NCI-H1417 treated with DMSO at 0.1 percent for 48 hours (cell line): ENCODE measurements at places on chromosomes 2 and 18.

DNA sequence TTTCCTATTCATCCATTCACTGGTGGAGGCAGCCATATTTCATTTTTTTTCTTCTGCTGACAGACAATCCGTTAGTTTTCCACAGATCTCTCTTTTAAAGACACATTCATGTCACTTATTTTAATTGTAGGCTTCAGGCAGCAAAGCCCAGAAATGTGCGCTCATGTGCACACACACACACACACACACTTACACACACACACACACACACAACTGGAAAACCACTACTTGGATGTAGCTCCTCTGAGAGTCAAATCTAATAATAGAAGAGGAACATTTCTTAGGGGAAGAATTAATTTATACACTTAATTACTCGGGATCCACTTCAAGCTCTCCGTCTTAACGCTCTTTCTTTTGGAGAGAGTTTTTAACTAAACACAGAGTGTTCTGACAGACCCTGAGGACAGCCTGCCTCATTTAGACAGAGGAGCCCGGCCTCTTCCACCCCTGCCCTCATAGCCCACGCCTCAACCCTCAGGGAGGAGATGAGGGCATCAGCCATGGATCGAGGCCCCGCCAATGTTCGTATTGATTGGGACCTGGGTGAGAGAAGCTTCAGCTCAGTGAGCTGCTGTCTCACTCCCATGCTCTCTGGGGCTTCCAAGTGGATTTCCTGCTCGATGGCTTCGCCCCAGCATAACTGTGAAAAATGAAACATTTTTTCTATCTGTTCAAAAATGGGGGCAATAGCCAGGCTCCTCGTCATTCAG lies 261.4 kb upstream of the SKOR2 start:
- no peak for DNase-seq

DNA sequence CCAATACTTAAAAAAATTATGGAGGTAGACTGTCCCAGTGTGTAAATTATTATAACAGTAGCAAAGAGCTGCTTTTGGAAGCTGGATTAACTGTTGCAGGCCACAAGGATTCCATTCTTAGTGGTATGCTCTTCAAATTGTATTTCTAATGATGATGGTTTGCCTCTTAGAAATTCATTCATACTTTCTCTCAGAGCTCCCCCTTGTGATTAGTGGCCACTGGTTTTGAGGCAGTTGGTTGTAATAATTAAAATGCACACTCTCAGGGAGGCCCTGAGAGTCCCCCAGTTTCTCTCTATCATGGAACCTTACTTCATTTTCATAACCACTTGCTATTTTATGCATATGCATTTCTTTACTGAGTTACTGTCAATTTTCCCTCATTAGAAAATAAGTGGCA lies 122.5 kb downstream of the PLA2R1 start:
- DNase-seq, result no peak

GRCh38 chr2:32901313-32901712 lies 45.4 kb upstream of the LTBP1 start:
- DNase-seq, result no peak

DNA sequence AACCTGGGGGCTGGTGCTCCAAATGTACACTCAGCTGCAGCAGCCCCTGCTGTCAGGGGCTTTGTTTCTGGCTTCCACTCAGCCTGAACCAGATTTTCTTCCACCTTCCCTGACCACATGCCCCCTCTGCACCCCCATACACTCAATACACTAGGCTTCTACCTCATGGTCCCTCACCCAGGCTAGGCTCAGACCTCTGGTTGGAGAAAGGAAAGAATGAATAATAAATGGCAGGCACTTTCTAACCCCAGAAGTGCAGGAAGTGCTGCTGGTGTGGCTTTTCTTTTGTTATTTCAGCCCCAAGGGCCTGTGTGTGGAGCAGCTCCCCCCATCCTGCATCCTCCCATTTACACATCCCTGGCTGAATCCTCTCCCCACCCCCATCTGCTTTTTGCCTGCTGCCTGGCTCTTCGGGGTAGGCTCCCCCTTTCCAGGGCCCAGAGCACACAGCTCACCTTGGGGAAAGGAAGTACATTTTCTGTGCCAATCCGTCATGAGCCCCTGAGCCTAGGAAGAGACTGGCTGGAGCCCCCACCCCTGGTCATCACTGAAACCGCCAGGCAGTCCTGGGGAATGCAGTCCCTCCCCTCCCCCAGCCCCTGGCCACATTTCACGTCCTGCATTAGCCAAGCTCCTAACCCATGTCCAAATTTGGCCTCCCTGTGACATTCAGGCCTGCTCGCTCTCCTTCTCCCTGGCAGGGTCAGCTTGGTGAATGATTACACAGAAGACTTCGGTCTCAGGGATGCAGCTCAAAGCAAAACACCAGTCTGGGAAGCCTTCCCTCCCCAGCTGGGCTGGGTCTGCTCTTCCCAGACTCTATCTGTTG lies 2.6 kb downstream of the DYSF start:
- no peak for DNase-seq

- DNase-seq, result no peak
These were observed 206.3 kb upstream of the GYPC start for GRCh38 chr2:126449677-126450076.

DNA sequence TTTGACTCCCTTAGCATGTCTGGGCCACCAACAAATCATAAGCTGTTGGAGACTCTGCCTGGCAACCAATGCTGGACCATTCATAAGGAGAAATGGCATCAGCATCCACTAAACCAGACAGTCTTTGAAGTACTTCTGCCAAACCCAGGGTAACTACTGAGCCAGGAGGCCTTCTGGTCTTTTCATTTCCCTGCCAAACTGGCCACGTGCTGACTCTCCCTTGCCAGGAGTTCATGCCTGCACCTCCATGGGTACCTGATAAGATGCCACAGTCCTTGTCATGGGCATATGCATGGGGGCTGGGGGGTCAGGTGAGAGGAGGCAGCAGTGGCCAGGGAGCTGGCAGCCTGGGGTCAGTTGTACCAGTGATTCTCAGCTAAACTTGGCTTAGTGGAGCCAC lies 34.2 kb upstream of the DAPL1 start:
- no peak for DNase-seq
